ENCODE measurements at places on chromosomes 4 and X.

- DNase-seq = no peak
These were observed 183.4 kb upstream of the FAM241A start for GRCh38 chr4:111961809-111962208.

GRCh38 chr4:6443035-6444023 lies 29.1 kb downstream of the PPP2R2C start:
- no peak for DNase-seq

- DNase-seq = no peak
These were observed 177.6 kb upstream of the GLRA2 start for GRCh38 chrX:14351611-14352303.

DNA sequence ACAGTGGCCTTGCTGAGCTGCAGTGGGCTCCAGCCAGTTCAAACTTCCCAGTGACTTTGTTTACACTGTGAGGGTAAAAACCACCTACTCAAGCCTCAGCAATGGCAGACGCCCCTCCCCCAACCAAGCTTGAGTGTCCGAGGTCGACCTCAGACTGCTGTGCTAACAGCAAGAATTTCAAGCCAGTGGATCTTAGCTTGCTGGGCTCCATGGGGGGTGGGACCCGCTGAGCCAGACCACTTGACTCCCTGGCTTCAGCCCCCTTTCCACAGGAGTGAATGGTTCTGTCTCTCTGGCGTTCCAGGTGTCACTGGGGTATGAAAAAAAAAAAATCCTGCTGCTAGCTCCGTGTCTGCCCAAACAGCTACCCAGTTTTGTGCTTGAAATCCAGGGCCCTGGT lies 168.9 kb upstream of the INTU start:
- DNase-seq = no peak

GRCh38 chr4:62717154-62717553 lies 1517.0 kb downstream of the ADGRL3 start:
- DNase-seq = no peak

DNA sequence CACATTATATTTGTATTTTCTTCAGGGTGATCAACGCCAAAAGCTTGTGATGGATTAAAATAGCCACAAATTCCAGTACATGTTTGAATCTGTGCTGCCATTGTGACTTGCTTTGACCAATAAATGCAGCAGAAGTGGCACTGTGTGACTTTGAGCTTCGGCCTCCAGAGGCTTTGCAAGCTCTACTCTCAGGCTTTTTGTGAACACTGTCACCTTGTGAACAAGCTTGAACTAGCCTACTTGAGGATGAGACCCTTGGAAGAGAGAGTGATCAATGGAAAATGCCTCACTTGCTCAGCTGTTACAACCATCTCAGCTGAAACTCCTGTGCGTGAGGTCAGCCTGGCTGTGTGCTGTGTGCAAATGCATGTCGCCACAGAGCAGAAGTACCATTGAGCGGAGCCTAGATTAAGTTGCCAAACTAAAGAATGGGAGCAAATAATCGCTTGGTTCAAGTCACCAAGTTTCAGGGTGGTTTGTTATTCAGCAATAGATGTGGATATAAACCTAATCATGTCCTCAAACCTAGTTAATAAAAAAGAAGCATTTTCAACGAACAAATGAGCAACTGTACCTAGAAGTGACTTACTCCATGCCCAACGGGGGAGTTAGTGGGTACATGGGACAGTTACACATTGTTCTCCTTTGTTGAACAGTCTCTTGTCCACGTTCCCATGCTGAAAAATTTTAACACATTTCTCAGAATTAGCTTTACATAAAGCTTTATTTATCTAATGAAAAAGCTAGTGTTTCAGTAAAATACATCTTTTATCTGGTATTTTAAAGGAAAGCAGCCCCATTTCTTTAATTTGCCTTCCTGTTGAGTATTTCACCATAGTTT lies 23.5 kb downstream of the NOA1 start:
- no peak for DNase-seq

DNA sequence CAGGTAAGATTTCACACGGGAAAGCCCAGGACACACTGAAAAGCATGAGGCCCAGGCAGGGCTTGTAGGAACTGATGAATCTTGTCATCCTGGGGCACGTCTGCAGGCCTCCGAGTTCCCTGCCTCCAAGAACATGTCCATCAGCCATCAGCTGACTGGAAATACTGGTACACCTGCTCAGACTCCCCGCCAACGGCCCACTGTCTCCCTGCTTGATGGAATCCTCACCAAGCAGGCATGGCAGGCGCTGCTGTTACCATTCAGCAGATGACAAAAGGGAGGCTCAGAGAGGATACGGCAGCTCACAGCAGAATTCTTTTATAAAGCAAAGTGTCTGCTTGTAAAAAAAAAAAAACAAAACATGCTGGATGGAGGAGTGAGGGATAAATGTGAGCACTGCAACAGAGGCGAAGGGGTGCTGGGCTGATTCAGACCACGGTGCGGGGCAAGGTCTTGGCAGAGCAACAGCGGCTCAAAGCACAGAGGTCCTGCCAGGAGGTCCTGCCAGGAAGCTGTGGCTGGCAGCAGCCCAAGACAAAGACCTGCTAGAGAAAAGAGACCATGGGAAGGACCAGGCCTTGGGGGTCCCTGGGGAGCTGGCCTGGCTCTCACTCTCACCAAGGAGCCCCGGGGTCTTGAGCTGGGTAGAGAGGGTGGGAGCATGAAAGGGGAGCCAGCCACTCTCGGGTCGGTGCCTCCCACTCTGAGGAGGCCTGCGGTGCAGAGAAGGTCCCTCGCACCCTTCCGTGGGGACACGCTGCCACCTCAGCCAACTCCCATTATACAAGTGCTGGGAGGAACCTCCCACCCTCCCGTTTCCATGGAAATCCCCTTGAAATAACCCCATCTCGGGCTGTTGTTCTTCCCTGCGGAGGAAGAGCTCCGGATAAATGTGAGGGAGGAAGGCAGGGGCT lies 25.6 kb downstream of the PPP2R2C start:
- no peak for DNase-seq

DNA sequence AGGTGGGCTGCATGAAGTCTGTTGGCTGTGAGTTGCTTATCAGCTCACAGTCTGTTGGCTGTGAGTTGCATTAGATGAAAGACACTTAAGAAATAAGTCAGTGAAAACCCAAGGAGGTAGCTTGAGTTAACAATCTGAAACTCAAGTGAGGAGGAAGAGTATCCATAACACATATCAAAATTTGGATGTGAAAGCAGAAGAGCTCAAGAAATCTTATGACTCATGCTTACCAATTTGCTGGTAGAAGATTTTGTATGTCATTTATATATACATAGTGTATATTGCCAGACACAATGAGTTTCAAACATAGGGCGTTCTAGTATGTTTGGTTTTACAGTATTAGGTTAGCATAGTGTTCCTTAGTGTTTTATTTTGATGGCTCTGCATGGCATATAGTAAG lies 107.4 kb downstream of the DDIT4L start:
- DNase-seq = no peak

GRCh38 chr4:81319657-81320056 lies 104.6 kb upstream of the PRKG2 start:
- no peak for DNase-seq

DNA sequence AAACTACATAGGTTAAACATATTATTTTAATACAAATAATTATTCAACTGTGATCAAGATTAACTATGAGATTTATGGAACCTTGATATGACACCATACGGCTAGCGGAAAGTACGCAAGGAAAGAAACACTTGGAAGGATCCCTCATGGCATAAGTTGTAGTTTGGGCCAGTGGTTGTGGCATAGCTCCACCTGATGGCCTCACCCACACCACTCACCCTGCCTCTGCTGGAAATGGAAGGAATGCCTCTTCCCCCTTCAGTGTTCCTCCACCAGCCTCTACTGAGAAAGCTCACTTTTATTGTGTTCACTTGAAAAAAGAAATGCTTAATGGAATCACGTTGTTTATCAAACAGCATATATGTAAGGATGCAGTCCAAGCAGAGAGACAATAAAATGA lies 86.4 kb downstream of the BMP15 start:
- DNase-seq = no peak

DNA sequence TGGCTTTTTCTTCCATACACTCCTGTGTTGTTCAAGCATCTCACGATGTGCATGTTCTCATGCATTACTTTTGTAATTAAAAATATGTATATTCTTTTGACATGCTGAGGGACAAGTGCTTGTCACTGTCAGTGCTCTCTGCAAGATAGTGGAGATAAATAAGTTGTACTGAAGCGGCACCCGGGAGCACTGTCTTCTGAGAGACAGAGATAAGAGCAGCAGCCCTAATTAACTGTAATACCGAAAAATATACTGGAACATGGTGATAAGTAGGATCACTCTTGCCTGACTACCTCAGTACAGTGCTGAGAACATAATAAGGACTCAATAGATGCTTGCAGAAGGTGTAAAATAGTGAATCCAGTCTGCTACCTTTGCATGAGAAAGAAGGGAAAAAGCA lies 9.4 kb upstream of the GPR173 start:
- no peak for DNase-seq

DNA sequence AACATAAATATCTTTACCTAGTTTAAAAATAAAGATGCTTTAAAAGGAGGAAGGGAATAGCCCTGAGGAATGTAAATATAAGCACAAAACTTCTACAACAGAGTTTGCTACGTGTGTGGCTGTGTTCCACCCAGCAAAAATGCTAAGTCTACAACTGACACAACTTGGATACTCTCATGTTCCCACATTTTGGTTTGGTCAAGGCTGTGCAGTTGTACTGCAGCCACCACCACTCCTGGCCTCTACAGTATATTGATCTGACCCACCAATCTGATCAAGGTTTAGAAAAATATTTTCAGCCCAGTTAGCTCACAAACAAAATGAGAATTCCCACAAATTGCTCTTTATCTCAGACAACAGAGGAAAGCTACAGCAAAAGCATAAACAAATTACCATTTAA lies 12.1 kb downstream of the F9 start:
- no peak for DNase-seq

DNA sequence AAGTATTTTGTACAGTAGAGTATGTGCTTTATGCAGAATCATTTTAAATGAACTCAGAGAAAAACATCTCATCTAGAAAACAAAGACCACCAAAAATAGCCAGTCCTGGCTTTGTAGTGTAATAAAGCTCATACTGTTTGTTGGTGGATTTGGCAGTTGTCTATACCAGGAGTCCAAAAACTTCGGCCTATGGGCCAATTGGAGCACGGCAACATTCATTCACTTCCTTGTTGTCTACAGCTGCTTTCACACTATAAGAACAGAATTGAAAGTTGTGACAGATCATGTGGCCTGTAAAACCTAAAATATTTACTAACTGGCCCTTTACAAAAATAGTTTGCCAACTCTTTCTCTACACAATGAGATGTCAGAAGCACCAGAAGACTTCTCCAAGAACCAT lies 5.3 kb downstream of the FBXW7 start:
- DNase-seq = no peak

GRCh38 chrX:19886883-19887531 lies 393 bp downstream of the SH3KBP1 start:
- peak; percentile 18 for DNase-seq

GRCh38 chr4:135240796-135241195 lies 1039.2 kb upstream of the PABPC4L start:
- no peak for DNase-seq
